ENCODE measurements at places on chromosomes 3 and 15. TPM values are rescaled to one million over a fixed set of nuclear protein-coding genes. Genes with fewer than 3 reads are reported as not detected.

DNA sequence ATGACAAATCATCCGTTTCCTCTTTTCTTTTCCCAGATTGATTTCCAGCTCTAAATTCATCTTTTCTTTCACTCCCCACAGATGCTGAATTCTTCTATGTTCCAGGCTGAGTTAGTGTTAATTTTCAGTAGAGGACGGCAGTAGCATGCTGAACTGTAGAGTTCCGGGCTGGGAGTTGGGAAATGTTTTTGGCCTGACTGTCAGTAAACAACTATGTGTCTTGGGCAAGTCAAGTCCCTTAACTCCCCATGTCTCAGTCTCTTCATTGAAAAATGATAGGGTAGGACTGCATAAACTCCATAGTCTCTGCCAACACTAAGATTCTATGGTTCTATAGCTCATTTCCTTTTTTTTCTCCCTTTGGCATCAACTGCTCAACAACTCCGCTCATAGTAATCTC lies 333.9 kb downstream of the TIGIT start:
- DNase-seq: no peak
- no peaks in the 10 kb centered on the region for H3K27me3 ChIP-seq
- H3K4me3 ChIP-seq: no peak overlapping the region
- no peaks in the 10 kb centered on the region for H3K36me3 ChIP-seq

GRCh38 chr15:84969257-84969656 lies 12.4 kb upstream of the PDE8A start:
- no peak for DNase-seq
- no peaks in the 10 kb centered on the region for H3K4me1 ChIP-seq
- no peak overlapping the region for H3K4me3 ChIP-seq
- no peak overlapping the region for H3K27ac ChIP-seq
- no peaks in the 10 kb centered on the region for H3K36me3 ChIP-seq
- no peaks in the 10 kb centered on the region for H3K27me3 ChIP-seq

Gene FAM174B
- total RNA-seq: 0.68 TPM

Gene GHRL
- 1.4 TPM for total RNA-seq

Gene SPESP1
- not detected for total RNA-seq
